HL-60 (cell line): ENCODE measurements at places on chromosomes 16 and 17.

DNA sequence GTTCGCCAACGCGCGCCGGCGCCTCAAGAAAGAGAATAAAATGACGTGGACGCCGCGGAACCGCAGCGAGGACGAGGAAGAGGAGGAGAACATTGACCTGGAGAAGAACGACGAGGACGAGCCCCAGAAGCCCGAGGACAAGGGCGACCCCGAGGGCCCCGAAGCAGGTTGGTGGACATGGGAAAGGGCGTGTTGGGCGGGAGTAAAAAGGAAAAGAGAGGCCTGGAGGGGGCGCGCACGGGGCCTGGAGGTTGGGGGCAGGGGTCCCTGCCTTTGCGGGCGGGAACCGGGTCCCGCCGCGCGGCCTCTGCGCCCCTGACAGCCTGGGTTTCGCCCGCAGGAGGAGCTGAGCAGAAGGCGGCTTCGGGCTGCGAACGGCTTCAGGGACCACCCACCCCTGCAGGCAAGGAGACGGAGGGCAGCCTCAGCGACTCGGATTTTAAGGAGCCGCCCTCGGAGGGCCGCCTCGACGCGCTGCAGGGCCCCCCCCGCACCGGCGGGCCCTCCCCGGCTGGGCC, 2.1 kb downstream of the IRX5 start:
- DNase-seq: no peak

DNA sequence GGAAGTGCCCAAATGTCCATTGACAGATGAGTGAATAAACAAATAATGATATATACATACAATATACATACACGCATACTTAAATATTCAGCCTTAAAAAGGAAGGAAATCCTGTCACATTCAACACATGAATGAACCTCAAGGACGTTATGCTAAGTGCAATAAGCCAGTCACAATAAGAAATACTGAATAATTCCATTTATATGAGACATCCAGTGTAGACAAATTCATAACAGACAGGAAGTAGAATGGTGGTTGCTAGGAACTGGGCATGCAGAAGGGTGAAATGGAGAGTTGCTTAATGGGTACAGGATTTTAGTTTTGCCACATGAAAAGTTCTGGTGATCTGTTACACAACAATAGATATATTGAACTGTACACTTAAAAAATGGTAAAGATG, 8.8 kb upstream of the ITGB4 start:
- DNase-seq: no peak

DNA sequence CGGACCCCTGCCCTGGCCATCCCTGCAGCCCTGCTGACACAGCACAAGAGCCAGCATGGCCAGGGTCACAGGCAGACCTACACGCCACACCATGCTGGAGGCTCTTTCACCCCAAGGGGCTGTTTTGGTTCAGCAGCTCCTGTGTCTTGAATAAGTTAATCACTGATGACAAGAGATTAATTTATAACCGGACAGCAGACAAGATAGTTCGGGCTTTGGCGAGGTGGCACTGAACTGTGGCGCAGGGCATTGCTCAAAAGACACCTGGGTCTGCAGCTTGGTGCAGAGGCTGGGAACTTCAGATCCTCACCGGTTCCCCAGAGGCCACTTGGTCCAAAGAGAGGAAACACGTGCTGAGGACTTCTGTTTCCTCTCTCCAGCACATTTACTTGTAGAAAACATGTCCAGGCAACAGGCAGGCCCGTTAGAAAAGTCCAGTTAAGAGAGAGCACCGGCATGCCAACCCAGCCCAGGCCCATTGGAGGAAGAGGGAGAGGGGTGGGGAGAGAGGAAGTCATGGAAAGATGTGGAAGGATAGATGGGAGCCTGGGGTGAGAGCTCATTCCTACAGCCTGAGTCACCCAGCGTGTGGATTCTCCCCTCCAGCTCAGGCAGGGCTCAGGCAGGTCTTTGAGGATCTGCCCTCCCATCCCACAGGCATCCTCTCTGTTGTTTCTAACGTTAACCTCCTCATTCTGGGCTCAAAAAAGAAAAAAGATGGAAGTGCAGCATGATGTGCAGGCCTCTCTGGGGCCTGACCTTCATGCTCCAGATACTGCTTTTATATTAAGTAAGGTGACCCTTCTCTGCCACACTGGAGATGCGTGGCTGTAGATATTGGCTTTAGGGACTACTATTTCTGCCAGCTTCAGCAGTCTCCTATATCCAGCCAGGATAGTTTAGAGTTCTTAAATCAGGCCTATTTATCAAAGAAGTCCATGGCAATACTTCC, 80.0 kb upstream of the HNF1B start:
- DNase-seq: no peak

GRCh38 chr17:74819801-74820436, 39.8 kb downstream of the GRIN2C start:
- DNase-seq: no peak

- DNase-seq: peak; percentile 49
These were observed 2.6 kb downstream of the RARA start for GRCh38 chr17:40311575-40311974.

- DNase-seq: no peak
These were observed 2.8 kb downstream of the ZNF319 start for GRCh38 chr16:57997528-57998265.

- no peak for DNase-seq
These were observed 56.1 kb downstream of the PCTP start for GRCh38 chr17:55806745-55807495.

DNA sequence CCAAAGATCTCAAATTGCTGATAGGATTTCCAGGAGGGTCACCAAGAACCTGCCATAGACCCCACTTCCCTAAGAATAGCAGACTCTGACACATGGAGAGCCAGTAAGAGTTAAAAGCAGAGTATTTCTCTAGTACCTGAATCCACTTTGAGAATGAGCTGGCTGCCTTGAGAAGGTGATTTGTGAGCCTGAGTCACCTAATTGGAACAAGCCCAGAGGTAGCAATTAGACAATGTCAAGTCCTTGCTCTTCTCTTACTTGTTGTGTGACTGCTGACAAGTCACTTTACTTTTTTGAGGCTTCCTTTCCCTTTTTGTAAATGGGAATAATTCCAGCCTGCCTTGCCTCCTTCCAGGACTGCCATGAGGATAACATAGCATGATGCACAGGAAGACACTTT, 76.1 kb upstream of the ASIC2 start:
- no peak for DNase-seq

DNA sequence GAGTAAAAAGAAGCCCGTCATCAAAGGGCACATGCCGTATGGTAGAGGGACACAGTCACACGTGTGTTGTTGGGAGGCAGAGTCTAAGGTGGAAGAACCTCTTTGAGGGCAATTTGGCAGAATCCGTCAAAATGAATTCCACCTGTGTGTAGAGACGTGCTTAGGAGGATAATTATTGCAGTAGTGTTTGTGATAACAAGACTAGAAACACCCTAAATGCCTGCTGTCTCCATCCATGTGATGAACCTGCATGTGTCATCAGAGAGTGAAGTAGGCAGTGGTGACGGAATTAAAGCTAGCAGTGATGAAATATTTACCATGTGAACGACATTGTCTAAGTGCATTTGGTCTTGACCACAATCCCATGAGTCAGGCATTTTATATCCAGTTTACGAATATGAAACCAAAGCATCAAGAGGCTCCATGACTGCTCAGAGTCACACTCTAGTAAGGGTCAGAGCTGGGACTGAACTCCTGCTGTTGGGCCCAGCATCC, 61.3 kb upstream of the ADORA2B start:
- DNase-seq: peak; percentile 41

GRCh38 chr17:6444571-6445335, 498 bp downstream of the PIMREG start:
- DNase-seq: no peak

- no peak for DNase-seq
These were observed 263.2 kb downstream of the KIF2B start for GRCh38 chr17:54085934-54086333.

DNA sequence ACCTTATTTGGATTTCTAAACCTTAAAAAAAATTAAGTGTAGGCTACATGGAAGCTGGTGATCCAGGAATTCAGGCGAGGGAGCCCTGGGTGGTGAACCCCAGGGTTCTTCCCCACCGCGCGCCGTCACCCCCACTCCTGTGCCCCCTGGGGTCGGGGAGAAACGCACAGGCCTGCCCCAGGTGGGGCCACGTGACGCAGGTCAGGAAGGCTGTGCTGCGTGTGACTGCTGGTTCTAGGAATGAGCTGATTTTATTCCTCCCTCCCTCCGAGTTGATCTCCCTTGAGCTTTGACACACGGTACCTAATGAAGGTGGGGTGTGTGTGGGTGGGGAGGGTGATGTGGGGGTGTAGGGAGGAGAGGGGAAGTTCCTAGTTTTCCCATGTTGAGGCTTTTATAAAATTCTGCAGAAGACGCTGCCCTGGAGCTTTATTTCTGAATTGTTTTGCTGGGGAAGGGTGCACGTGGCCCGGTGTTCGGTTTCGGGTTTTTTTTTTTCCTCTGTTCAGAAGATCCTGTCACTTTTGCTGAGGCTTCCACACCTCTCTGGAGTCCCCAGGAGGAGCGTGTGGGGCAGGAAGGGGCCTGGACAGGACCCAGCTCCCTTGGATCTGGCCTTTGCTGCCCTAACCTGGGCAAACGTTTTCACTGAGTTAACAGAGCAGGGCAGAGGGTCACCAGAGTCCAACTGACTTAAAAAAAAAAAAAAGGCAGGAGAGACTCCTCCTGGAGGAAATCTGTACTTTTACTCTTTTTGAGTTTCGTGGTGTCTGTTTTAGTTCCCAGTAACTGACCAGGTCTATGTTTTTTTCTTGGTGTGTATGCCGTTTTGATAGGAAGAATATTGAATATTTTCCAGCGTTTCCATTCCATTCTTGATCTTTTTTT, 55.8 kb upstream of the GSE1 start:
- DNase-seq: no peak

GRCh38 chr16:53980675-53981074, 276.7 kb downstream of the FTO start:
- no peak for DNase-seq

DNA sequence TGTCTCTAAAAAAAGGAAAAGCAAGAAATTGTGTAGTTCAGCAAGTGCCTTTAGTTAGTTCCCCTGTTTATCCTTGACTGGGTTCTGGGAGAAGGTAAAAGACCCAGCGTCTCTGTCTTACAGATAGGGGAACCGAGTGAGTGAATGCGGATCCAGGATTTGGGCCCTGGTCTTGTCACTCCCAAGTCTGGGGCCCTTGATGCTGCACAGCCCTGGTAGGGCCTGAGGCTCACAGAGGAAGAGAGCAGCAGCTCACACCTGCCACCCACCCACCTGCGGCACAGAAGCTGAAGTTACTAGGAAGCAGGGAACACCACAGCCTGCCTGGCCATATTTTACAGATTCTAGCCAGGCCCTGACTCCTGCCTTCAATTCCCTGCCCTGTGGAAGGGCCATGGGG, 22.2 kb downstream of the LASP1 start:
- DNase-seq: no peak

- no peak for DNase-seq
These were observed 112.8 kb upstream of the PSMD7 start for GRCh38 chr16:74183601-74184360.

DNA sequence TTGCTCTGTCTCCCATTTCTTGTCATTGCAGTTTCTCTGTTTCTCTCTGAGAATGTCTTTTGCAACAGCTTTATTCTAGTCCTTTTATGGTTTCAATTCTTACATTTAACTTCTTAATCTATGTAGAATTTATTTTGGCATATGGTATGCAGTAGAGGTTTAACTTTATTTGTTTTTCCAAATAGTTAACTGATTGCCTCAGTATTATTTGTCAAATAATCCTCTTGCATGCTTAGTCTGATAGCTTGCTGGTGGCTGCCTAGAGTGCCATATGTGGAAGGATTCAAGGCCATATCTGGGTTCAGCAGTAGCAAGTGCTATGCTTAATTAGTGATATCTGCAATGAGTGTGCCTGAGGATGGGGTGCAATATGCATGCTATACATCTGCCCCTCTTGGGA, 6.9 kb downstream of the SNTB2 start:
- no peak for DNase-seq

GRCh38 chr16:79287424-79287917, 313.1 kb downstream of the MAF start:
- no peak for DNase-seq

DNA sequence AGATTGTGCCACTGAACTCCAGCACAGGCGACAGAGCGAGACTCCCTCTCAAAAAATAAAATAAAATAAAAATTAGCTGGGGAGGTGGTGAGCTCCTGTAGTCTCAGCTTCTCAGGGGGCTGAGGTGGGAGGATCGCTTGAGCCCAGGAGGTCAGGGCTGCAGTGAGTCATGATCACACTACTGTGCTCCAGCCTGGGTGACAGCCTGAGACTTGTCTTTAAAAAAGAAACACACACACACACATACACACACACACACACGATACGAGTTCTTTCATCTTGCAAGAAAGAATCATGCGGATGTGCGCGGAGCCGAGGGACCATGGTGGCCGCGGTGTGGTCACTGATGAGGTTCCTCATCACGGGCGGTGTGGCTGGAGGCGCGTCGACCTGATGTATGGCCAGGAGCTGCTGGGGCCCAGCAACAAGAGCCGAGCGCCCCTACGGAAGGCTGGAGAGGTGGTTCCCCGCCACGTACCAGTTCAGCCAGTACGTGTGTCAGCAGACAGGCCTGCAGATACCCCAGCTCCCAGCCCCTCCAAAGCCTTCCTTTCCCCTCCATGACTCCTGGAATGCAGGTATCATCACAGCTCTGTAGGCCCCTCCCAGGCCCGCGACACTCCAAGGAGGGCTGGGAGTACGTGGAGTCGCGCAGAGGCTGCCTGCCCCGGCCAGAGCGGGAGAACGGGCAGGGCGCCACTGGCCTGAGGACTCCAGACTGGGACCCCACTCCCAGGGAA, 20.7 kb downstream of the NXN start:
- DNase-seq: no peak

DNA sequence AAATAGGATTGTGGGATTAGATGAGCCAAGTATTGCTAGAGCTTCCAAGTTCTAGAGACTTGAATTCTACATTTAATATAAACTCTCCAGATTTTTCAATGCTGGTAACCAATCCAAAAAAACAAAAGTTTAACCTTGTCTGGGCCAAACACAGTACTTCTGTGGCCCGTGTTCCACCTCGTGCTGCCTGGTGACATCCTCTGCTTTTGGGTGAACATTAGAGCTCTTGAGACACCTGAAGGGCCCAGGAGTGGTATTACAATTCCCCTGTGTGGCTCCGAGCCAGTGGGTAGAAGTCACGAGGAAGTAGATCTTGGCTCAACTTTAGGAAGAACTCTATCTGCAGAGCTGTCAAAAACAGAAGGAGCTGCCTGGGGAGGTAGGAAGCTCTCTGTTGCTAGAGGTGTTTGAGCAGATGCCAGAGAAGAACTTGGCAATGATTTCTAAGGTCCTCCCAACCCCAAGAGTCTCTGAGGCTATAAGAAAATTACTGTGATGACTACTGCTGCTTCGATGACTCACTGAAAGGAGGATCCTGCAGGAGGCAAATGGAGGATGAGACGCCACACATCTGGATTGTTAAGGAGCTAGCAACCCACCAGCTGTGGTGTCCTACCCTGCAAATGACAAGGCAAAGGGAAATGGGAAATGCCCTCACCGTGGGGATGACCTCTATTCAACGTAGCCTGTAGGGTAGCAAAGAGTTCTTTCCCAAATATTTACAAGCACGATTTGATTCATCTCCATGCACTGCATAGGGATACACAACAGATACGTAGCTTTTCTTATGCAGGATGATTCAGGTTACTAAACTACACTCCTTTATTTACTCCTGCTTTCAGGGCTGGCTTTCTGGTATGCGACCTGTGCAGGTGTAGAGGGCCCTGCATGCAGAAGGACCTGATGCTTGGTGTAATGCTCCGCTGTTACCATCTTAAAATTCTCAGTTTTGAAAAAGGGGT, 45.8 kb upstream of the GAS7 start:
- no peak for DNase-seq

GRCh38 chr17:13086142-13086769, 68.4 kb upstream of the ELAC2 start:
- DNase-seq: no peak
